Activated T-cell treated with anti-CD3 and anti-CD28 coated beads, Interleukin-2, amount 50 U/mL, for 72 hours (primary cell): ENCODE measurements at places on chromosomes 2 and 18. TPM values are rescaled to one million over a fixed set of nuclear protein-coding genes. Genes with fewer than 3 reads are reported as not detected.
A peak's percentile ranks its signal among the peaks of the same experiment; 100 is the strongest.

DNA sequence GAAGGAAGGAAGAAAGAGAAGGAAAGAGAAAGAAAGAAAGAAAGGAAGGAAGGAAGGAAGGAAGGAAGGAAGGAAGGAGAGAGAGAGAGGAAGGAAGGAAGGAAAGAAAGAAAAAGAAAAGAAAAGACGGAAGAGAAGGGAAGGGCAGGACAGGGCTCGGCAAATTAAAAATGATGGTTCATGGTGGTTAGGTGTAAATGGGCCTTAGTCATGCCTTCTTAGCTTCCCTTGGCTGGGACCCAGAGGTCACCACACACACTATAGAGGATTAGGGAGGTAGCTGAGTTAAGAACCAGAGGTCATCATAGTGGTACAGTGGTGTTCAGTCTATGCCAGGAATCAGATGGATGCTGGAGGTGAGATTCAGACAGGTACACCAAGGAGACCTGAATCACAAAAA, 9.3 kb upstream of the ATL2 start:
- H3K4me3 ChIP-seq: no peak overlapping the region
- DNase-seq: no peak
- H3K4me1 ChIP-seq: peaks cover 20% of the 10 kb centered on the region
- peaks cover 13% of the 10 kb centered on the region for H3K27me3 ChIP-seq

DNA sequence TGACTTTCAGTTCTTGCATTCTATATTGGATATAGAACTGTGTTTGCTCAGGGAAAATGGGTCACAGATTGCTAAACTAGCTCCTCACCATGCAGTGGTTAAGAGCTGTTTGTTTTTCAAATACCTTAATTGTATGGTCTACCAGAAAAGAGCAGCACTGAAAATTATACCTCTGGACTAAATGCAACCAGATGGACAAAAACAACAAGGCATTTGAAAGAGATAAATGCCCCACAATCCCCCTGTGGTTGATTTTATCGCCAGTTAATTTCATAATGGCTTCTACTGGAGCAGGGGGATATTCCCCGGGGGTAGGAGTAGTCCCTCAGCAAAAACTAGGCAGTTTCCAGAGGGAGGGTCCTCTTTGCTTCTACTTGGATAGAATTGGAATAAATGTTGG, 267.9 kb upstream of the TNP1 start:
- no peak overlapping the region for H3K27ac ChIP-seq
- peaks cover 19% of the 10 kb centered on the region for H3K27me3 ChIP-seq
- DNase-seq: no peak
- H3K4me1 ChIP-seq: no peaks in the 10 kb centered on the region
- H3K4me3 ChIP-seq: no peak overlapping the region

The SP140 gene
- total RNA-seq: 109 TPM

DNA sequence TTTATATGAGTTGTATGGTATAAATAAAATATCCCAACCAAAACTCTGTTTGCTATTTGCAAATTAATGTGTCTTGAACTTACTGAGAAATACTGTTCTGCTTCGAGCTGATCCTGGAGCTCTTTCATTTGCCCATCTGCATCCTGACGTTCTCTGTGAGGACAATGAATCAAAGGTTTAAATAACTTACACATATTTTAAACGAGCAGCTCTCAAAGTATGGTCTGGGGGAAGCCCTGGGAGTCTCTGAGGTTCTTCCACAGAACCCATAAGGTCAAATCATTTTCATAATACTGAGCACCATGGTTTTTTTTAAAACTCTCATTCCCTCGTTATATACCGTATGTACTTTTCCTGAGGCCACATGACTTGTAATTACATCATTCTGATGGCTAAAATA, 46.7 kb downstream of the SLC66A3 start:
- H3K27ac ChIP-seq: no peak overlapping the region
- H3K36me3 ChIP-seq: no peaks in the 10 kb centered on the region
- H3K4me1 ChIP-seq: peaks cover 18% of the 10 kb centered on the region
- no peak for DNase-seq

GRCh38 chr2:238228700-238229099, 11.1 kb downstream of the HES6 start:
- H3K27me3 ChIP-seq: peaks cover 6% of the 10 kb centered on the region
- peaks cover 31% of the 10 kb centered on the region for H3K4me1 ChIP-seq
- H3K27ac ChIP-seq: no peak overlapping the region

DNA sequence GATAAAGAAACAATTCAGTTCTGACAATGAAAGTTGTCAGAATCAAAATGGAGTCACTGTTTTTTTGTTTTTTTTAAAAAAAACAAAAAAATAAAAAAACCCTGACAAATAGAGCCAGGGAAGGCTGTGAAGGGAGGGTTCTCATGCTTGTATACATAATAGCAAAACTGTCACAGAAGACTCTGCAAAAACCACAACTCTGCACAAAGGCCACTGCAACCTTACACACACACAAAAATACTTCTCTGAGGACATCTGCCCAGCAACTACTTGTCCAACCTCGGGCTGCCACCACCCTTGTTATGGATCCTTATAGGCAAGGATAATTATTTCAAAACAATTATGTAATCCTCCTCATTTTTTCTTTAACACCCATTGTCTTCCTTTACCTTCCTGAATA, 41.9 kb upstream of the C2orf66 start:
- H3K36me3 ChIP-seq: peaks cover 3% of the 10 kb centered on the region
- H3K27ac ChIP-seq: peak overlapping the region; percentile 4
- H3K27me3 ChIP-seq: no peaks in the 10 kb centered on the region
- H3K4me1 ChIP-seq: peaks cover 6% of the 10 kb centered on the region

The MYO3B gene
- total RNA-seq: 4.1 TPM

DNA sequence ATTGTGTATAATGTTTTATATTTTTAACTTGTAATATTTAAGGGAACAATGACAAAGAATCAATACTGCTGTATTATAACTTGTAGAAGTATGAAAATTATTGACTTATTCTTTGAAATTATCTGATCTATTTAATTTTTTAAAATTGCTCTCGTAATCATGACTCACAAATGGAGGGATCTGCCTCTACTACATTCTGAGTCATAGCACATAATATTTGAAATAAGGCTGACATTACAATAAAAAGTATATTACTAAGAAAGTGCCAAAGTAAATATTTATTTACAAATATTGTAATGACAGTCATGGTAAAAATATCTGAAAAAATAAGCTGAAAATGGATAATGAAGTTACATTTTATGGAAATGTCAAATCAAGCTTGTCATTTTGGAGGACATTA, 1144.6 kb upstream of the CDH2 start:
- H3K4me1 ChIP-seq: no peaks in the 10 kb centered on the region
- no peak overlapping the region for H3K27ac ChIP-seq
- no peaks in the 10 kb centered on the region for H3K27me3 ChIP-seq
- no peak overlapping the region for H3K4me3 ChIP-seq
- no peaks in the 10 kb centered on the region for H3K36me3 ChIP-seq

The OXER1 gene
- 0.30 TPM for total RNA-seq

DNA sequence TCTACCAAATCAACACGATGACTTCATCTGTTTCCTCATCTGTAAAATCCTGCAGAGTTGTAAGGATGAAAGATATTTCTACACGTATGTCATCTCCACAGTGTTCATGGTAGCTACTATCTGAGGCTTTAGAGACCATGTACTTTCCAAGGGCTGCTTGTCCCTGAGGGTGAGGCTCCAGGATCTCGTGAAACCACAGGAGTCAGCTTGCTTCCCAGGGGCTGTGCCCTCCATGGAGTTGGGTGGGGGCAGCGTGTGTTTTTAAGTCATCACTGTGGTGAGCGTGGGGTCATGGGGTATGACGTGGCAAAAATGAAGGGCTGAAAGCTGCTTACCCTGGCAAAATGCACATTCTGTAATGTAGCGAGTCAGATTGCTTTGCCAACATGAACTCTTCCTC, 81.6 kb downstream of the ASAP2 start:
- no peak overlapping the region for H3K4me3 ChIP-seq
- H3K27ac ChIP-seq: no peak overlapping the region
- no peak for DNase-seq
- no peaks in the 10 kb centered on the region for H3K36me3 ChIP-seq
- H3K27me3 ChIP-seq: peaks cover 13% of the 10 kb centered on the region

DNA sequence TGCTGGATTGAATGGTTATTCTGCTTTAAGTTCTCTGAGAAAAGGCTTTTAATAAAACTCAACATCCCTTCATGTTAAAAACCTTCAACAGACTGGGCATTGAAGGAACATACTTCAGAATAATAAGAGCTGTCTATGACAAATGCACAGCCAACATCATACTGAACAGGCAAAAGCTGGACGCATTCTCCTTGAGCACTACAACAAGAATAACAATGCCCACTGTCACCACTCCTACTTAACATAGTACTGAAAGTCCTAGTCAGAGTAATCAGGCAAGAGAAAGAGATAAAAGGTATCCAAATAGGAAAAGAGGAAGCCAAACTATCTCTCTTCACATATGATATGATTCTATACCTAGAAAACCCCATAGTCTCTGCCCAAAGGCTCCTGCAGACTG, 641.4 kb downstream of the IRS1 start:
- H3K27ac ChIP-seq: no peak overlapping the region
- H3K36me3 ChIP-seq: no peaks in the 10 kb centered on the region
- H3K4me3 ChIP-seq: no peak overlapping the region
- no peak for DNase-seq

The TTC32 gene
- total RNA-seq: 39.4 TPM

The DNER gene
- total RNA-seq: not detected

DNA sequence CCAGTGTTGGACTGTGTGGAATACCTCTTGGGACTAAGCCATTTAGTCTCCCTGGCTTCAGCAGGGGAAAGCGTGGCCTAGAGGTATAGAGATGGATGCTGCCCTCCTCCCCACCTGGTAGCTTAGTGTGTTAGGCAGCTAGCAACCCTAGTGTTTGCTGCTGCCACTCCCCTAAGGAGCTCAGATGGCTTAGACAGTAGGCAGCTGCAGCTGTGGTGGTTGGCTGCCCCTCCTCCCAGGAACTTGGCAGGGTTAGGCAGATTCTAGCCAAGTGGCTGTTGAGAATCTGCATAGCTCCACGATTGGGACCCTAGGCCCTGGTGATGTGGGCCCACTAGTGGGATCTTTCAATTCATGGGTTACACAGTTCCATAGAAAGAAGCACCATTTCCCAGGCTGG, 550.4 kb upstream of the CHAC2 start:
- H3K4me1 ChIP-seq: no peaks in the 10 kb centered on the region
- H3K36me3 ChIP-seq: peaks cover 2% of the 10 kb centered on the region
- H3K27ac ChIP-seq: no peak overlapping the region
- no peak overlapping the region for H3K4me3 ChIP-seq
- no peaks in the 10 kb centered on the region for H3K27me3 ChIP-seq

The LHCGR gene
- total RNA-seq: not detected

GRCh38 chr2:12603781-12604295, 112.9 kb upstream of the TRIB2 start:
- H3K36me3 ChIP-seq: peaks cover 3% of the 10 kb centered on the region
- no peak overlapping the region for H3K4me3 ChIP-seq
- H3K27ac ChIP-seq: no peak overlapping the region
- no peak for DNase-seq

DNA sequence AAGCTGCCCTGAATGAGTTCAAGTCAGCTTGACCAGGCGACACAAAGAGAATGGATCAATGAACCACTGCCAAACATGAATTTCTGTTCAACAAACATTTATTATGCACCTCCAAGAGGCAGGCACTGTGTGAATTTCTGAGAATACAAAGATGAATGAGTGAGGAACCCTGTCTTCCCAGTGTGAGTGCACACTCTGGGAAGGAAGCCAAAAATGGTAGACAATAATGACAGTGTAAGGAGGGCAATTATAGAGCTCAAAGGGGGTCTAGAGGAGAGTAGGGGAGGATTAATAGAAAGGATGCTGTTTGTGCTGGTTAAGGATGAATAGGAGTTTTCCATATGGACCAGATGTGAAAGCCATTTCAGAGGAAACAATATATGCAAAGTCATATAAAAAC, 213.4 kb downstream of the DCC start:
- no peaks in the 10 kb centered on the region for H3K27me3 ChIP-seq
- DNase-seq: no peak
- H3K27ac ChIP-seq: no peak overlapping the region
- no peak overlapping the region for H3K4me3 ChIP-seq
- H3K36me3 ChIP-seq: no peaks in the 10 kb centered on the region

GRCh38 chr18:23703057-23703986, 14.1 kb downstream of the LAMA3 start:
- H3K27me3 ChIP-seq: peaks cover 37% of the 10 kb centered on the region
- peaks cover 1% of the 10 kb centered on the region for H3K36me3 ChIP-seq
- H3K4me3 ChIP-seq: no peak overlapping the region

The HOXD9 gene
- not detected for total RNA-seq

DNA sequence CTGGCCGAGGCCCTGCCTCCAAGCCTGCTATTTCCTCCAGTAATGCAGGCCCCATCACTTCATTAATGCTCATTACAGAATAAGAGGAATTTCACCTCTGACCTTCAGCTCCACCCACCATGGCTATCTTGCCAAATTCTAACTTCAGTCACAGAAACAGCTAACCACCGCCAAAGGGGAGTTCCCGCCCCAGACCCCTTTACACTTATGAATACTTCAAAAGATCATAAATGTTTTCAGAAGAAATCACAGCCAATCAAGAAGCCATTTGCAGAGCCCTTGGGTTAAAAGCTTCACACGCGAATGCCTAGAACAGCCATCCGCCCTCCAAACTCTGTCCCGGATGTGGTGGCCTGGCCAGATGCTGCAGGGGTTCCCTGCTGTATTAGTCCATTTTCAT, 73.8 kb upstream of the TWIST2 start:
- no peak overlapping the region for H3K27ac ChIP-seq
- H3K4me3 ChIP-seq: no peak overlapping the region
- H3K4me1 ChIP-seq: no peaks in the 10 kb centered on the region
- no peak for DNase-seq
- H3K36me3 ChIP-seq: no peaks in the 10 kb centered on the region
- peaks cover 9% of the 10 kb centered on the region for H3K27me3 ChIP-seq

GRCh38 chr2:216246766-216247165, 125.5 kb downstream of the MARCHF4 start:
- no peak for DNase-seq
- no peaks in the 10 kb centered on the region for H3K36me3 ChIP-seq
- no peak overlapping the region for H3K4me3 ChIP-seq
- peaks cover 6% of the 10 kb centered on the region for H3K4me1 ChIP-seq
- no peak overlapping the region for H3K27ac ChIP-seq

DNA sequence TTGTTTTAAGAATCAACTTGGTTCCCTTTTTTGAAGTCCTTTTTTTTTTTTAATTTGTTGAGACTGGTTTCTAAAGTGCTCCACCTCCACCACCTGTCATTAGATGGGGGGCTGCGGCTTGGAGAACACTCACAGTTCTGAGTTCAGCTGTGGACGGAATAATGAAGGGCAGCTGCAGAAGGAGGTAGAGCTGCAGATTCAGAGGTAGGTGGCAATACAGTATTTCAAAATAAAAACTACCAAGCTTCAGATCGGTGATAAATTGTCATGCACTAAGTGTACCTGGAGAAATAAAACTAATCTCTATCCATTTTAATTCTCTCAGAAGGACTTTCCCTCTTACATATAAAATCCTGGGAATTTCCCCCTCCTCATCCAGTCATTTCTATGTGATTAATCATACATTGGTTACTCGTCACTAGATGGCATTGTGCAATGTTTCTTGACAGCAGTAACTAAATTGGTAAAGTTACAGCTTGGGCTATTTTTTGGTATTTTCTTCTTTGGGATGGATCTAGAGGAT, 81.1 kb upstream of the SLC39A10 start:
- peak overlapping the region; percentile 71 for H3K4me3 ChIP-seq
- H3K4me1 ChIP-seq: peaks cover 49% of the 10 kb centered on the region
- no peak for DNase-seq
- no peaks in the 10 kb centered on the region for H3K27me3 ChIP-seq
- H3K27ac ChIP-seq: peak overlapping the region; percentile 90
